WTC11 (cell line): ENCODE measurements at places on chromosomes 16 and 17. TPM values are rescaled to one million over a fixed set of nuclear protein-coding genes. Genes with fewer than 3 reads are reported as not detected.

GRCh38 chr17:76048025-76048605 lies 21.0 kb upstream of the EVPL start:
- DNase-seq = no peak

DNA sequence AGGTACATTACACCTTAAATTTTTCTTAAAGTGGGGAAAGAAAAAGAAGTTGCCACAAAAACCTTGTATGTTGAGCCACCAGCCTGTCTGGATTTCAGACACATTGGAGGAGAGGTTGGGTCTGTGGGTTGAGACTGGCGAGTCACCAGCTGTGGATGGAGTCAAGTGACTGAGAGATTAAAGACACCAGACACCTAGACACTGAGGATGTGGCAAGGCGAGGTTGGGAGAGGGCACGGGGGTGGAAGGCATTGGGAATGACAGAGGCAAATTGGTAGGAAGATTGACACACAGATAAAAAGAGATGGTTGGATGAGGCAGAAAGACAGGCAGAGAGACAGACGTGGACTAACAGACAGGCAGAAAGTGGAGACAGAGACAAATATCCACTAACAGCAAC lies 49.6 kb downstream of the KCNJ12 start:
- no peak for DNase-seq

DNA sequence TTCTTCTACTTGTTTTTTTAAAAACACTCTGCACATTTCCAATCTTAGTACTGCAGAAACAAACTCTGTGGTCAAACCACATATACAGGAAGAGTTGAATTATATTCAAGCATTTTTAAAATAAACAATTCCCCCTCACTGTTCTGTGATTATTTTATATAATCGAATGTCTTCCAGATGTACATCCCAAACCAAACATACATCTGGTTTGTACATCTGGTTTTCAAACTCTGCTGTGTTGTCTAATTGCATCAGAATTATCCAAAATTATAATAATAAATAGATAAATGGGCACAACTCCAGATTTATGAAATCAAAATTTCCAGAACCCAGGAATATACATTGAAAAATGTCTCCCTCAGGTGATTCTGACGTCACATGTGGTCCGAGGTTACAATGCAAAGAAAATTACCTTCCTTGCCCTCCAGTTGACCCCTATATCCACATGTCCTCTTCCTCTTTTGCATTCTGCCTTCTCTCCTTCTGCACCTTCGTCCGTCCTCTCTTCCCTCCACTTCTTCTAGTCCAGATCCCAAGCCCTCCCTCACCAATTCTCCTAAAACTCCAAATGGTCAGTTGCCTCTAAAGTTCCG lies 13.3 kb upstream of the CCDC144A start:
- no peak for DNase-seq

TEX14 gene
- 0.76 to 1.4 TPM (median 1.3 TPM) in 3 replicates for total RNA-seq
